Psoas muscle (tissue), 8 donors: ENCODE measurements at places on chromosomes 3 and 15. TPM values are rescaled to one million over a fixed set of nuclear protein-coding genes. Genes with fewer than 3 reads are reported as not detected.

- DNase-seq = no peak
Measured at GRCh38 chr3:107236655-107237337, 140.4 kb upstream of the CCDC54 start.

Gene ATP1B3
- 51.1 TPM for polyA plus RNA-seq

Gene MST1R
- 0.57 TPM for polyA plus RNA-seq

Gene CD96
- 0.09 TPM for polyA plus RNA-seq

GRCh38 chr15:101325263-101326025 lies 30.4 kb upstream of the SNRPA1 start:
- no peak for DNase-seq

Gene ATP13A5
- polyA plus RNA-seq = not detected

DNA sequence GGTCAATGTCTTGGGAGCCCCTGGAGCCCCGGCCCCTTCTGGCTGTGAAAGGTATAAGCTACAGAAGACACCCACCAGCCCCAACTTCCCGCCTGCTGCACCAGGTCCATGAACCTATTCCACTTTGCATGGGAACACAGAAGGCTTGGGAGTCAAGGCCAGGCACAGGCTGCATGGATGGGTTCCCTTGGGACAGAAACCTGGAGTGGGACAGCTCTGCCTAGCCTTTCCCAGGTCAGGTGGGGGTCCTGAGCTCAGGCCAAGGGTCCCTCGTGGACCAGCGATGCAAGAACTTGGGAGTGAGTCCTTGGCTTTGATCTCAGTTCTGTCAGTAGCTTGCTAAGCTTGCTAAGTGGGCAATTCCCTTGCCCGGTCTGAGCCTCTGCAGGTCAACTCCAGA lies 25.0 kb downstream of the TKT start:
- DNase-seq = no peak

DNA sequence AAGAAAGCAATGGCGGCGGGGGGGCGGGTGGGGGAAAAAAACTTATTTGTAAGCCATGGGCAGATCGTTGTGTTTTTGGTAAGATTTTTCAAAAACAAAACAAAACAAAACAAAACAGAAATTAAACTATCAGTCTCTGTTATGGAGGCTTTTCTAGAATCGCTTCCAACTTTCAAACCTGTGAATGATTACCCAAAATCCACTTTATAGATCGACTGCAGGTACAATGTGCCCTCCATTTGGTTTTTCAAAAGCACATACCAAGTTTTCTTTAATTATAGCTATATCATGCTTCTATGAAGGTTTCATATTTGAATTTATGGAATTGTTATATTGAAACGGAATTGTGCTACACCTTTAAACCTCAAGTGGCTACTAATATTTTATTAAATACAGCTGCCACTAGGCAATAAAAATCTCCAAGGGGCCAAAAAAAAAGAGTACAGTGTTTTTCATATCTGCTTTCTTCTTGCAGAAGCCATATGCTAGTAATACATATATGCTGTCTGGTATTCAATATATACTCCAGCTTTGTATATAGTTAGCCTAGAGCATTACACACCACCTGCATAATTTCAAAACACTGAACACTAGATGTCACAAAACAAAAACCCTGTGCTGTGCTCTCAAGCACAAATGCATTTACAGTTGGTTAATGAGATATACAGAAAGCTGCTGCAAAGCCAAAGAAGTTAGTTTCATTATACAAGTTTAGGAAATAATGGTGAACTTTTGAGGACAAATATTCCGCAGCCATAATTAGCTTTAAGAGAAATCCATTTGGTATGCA lies 683.8 kb upstream of the NR2F2 start:
- DNase-seq = no peak

DNA sequence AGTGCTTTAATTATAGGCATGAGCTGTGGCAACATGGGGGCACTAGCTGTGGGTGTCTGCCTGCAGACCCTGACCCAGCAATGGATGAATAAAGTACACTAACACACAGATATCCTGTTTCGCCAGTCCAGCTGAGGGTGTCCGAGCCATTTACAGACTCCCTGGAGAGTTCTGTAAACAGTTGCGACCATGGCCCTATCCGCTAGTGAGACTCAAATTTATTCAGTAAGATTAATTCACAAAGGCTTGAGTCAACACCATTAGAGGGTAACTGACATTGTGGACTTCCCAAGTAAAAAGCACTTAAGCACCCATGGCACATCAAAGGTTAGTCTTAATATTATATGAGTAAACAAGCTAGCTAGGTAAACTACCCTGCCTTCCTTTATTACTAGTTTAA lies 161.6 kb downstream of the TBL1XR1 start:
- no peak for DNase-seq

GRCh38 chr3:127237835-127238234 lies 44.9 kb downstream of the PRR23E start:
- no peak for DNase-seq

Gene BFSP2
- polyA plus RNA-seq = not detected

Gene COL8A1
- 2.3 TPM for polyA plus RNA-seq

Gene SOX2
- 0.05 TPM for polyA plus RNA-seq

Gene MAN2A2
- polyA plus RNA-seq = 41.5 TPM

Gene PPP1R14D
- polyA plus RNA-seq = not detected

- DNase-seq = no peak
Measured at GRCh38 chr3:13174803-13175135, 101.5 kb upstream of the IQSEC1 start.

Gene PIGX
- polyA plus RNA-seq = 19.0 TPM

Gene ESYT3
- polyA plus RNA-seq = 0.35 TPM

GRCh38 chr15:62142736-62143135 lies 22.3 kb downstream of the C2CD4B start:
- DNase-seq = no peak

DNA sequence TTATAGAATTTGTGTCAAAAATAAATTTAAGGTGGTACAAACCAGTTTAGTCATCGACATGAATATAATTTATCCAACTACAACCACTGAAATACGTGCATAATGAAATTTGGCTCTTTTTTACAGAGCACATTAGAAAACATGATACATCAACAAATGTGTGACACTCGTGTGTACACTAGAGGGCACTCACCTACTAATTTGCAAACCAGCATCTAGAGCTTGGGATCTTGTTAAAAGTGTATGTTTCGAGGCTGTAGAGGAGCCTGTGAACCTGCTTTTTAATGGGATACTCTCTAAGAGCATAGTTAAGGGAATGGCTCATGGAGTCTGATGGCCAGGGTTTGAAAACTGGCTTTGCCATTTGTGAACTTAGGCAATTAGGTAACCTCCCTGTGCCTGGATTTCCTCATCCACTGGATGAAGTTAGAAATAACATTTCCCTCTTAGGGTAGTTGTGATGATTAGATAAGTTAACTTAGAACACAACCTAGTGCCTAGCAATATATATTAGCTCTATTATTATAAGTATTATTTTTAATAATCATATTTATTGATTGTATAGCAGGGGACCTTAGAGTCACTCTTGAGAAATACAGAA lies 8.8 kb upstream of the CPOX start:
- DNase-seq = no peak

GRCh38 chr15:86741917-86742316 lies 662.2 kb downstream of the AGBL1 start:
- DNase-seq = no peak

- peak; percentile 24 for DNase-seq
Measured at GRCh38 chr3:127699416-127700300, 26.9 kb downstream of the ABTB1 start.

Gene GABRB3
- polyA plus RNA-seq = 0.35 TPM

Gene PLIN1
- polyA plus RNA-seq = 8.3 TPM

DNA sequence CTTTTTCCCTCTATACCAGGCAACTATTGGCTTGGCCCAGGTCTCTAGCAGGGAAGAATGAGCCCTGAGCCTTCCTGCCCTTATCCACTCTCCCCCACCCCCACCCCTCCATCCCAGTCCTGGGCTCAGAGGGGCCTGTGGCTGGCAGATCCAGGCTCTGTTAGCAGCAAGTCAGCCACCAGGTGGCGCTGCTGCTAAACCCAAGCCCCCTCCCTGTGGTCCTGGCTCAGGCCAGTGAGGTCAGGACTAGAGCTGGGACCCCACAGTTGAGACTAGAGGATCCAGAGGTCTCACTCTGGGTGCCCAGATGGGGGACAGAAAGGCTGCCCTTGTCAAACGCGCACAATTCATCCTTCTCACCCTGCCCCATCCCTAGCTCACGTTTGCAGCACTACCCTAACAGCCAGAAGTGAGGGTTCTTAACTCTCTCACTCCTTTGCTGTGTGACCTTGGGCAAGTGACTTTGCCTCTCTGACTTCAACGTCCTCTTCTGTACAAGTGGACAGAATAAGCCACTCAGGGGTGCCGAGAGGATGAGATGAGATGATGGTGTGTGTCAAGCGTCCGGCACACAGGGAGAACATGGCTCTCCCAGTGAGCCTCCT lies 46.8 kb upstream of the SLC6A1 start:
- DNase-seq = peak; percentile 68

DNA sequence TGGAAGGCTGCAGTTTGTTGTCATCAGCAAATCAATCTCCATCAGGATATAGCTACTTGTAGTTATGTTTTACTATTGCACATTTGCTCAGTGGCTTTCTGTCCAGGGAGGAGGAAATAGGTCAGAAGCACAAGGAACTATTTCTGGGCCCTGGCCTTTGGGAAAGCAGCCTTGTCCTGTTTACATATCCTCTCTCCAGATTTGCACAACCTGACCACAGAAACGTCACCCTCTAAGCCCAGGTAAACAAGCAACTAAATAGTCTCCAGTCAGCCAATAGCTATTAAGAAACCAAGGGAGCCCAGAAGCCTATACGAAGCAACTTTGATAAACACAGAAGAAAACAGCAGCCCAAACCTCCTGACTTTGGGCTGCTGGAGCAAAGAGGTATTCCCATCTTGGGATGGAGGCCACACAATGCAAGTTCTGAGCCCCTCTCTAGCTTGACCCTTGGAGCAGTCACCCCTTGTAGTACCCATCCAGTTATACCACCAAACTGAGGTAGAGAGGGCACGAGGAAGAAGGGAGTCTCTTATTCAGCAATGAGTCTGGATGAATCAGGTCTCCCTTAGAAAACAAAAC lies 2.3 kb upstream of the FEM1B start:
- no peak for DNase-seq

Gene DLEC1
- polyA plus RNA-seq = 0.05 TPM

Gene SERPINI2
- polyA plus RNA-seq = 0.10 TPM

Gene GCNT3
- 0.01 TPM for polyA plus RNA-seq

- no peak for DNase-seq
Measured at GRCh38 chr15:37873336-37873735, 61.1 kb upstream of the TMCO5A start.

- no peak for DNase-seq
Measured at GRCh38 chr3:155194973-155195957, 98.2 kb downstream of the STRIT1 start.

DNA sequence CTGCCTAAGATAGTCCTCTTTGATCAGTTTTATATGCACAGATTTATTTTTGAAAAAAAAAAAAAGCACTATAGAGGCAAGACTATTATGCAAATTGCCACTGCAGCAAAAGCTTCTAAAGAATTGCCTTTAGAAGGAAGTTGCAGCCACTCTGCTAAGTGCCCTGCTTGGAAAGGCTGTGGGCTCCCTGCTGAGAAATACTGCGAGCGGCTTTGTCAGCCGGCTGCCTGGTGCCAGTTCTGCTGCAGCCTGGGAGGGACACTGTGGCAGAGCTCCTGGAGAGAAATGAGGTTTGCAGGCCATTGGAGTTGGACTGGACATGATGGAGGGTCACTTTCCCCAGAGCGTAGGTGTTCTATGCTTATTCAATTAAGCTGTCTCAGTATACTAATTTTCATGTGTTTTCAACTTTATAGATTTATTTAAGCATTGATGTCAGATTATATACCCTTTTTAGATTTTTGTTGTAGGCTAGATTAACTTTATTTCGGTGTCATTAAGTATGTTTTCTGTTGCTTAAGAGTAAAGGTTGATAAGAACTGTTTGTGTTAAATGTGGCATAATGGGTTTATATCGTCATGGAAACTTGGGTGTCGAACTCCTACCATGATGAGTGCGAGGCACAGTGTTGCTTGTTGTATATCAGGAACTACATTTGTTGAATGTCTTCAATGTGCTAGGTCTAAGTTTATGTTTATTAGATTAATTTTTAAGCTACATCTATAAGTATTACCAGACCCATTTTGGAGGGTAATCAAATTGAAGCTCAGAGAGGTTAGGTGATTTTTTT lies 6.6 kb downstream of the MAP2K5 start:
- no peak for DNase-seq

Gene GP9
- 0.04 TPM for polyA plus RNA-seq

DNA sequence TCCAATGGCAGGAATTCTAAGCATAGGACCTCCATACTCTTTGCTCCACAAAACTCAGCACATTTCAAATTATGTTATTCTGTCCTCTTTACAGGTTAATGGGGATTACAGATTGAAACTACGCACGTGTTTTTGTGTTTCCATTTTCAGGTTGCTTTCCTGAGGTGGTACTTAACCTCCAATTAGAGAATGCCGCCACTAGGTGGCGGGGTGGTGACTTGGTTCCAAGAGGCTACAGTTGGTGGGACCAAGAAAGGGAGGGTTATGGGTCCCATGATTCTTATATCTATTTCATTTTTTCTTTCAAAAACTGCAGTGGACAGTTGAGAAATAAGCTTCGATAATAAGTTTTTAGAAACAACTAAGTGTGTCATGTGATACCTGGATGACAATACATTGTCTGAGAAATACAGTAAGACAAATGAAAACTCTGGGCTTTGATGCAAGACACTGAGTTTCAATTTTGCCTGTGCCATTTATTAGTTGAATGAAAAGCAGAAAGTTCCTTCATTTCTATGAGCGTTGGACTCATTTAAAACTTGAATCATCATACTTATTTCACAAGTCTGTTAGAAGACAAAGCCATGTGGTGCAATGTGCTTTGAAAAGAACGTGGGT lies 539.0 kb downstream of the FGF12 start:
- DNase-seq = peak; percentile 57

Gene ARNT2
- 3.8 TPM for polyA plus RNA-seq

- no peak for DNase-seq
Measured at GRCh38 chr3:123593381-123593780, 8.5 kb upstream of the HACD2 start.

Gene NANOGP8
- 0.07 TPM for polyA plus RNA-seq

- DNase-seq = no peak
Measured at GRCh38 chr3:29247088-29247745, 33.7 kb upstream of the RBMS3 start.

Gene ZNF660
- 0.18 TPM for polyA plus RNA-seq

Gene PARP15
- polyA plus RNA-seq = 0.11 TPM

- peak; percentile 7 for DNase-seq
Measured at GRCh38 chr3:126507886-126508285, 9.7 kb downstream of the UROC1 start.

Gene CELF6
- 0.15 TPM for polyA plus RNA-seq

DNA sequence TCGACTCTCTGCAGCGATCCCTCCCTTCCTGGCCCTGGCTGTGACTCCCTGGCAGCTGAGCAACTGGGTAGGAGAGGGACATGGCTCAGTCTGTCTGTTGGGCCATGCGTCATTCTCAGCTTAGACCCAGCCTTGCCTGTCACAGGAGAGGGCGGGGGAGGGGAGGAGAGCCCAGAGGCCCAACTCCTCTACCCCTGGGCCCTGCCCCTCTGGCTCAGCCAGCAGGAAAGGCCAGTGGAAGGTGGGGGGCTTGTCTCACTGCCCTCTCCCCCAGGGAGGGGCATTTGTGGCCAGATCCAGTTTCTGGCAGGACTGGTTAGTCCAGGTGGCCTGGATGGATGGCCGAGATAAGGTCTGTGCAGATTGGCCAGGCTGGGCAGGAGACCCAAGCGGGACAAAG lies 31.6 kb downstream of the DNAJB8 start:
- DNase-seq = peak; percentile 42

Gene CHCHD4
- 55.4 TPM for polyA plus RNA-seq

Gene CEMIP
- 0.01 TPM for polyA plus RNA-seq

Gene ADAMTSL3
- polyA plus RNA-seq = 0.83 TPM
